ENCODE measurements at places on chromosomes 6 and 20. TPM values are rescaled to one million over a fixed set of nuclear protein-coding genes. Genes with fewer than 3 reads are reported as not detected.

Gene FAM209B
- total RNA-seq: not detected

Gene OR2H1
- total RNA-seq: not detected

Gene HLA-G
- total RNA-seq: not detected

Gene KIF25
- not detected for total RNA-seq

GRCh38 chr6:10730254-10730653, 7.4 kb downstream of the TMEM14C start:
- no peak for DNase-seq

DNA sequence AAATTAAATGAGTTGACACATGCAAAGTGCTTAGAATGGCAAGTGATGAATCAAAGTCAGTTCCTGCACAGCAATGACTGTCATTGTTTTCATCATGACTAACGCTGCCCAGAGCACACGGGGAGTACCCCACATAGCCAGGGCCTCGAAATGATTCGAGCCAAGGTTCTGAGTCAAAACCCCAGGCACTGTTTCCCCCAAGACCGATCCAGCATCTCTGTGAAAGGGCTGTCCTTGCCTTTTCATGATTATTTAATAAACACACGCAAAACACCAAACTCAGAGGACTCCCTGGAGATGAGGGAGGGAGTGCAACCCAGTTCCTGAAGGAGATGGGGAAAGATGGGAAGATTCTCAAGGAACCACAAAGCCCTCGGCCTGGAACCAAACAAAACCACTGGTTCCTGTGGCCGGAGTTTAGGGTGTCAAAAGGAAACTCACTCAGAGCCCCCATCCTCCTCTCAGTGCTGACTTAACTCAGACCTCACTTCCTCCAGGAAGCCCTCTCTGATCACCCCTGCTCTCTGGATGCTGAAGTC, 3.8 kb downstream of the PREX1 start:
- no peak for DNase-seq

DNA sequence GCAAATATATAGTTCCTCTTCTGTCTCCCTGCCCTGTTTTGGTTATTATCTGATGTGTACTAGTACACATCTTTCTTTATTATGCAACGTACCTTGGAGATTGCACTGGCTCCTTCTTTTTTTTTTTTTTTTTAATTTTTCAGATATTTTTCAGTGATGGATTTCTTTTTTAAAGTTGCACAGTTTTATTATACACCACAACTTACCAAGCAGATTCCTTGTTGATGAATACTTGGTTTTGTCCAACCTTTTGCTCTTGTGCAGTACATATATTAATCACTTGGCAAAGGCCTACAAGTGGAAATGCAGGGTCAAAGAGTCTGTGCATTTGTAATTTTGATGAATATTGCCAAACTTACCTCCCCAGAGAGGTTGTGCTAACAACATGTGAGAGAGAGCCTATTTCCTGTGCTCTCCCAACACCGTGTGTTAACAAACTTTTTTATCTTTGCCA, 50.1 kb upstream of the RNF24 start:
- no peak for DNase-seq

- no peak for DNase-seq
These were observed 557.3 kb upstream of the CDH4 start for GRCh38 chr20:60694763-60695162.

DNA sequence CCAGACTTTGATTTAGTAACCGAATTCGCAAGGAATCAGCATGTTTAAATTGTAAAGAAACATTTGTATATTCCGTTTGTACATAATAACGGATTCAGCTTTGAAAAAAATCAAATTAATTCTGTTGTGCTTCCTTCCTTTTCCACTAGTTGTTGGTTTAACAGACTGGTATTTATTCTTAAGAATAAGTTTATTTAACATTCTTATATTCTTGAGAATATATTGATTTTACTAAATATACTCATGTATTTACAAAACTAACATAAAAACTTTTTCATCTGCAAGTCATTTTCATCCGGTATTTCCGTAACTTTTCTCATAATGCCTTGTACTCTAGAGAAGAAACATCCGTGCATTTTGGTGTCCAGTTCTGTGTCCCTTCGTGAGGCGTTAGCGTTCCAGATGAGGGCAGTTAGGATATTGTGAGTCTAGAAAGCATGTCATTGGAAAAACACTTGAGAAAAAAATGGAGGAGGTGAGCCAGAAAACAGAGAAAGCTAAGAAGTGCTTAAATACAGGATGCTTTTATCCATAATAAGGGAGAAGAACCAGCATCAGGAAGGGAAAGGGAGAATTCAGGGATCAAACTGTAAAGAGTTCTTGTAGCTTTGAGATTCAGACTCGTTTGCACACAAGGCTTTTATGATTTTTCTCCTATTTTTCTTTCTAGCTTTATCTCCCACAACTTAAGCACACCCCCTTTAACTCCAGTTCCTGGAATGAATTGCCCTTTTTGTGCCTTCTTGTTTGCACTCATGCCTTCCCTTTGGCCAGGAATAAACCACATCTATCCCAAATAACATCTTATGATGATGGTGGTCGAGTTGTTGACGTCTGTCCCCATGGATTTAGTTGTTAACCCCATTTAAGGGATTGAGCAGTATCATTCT, 1.8 kb downstream of the WRNIP1 start:
- no peak for DNase-seq

DNA sequence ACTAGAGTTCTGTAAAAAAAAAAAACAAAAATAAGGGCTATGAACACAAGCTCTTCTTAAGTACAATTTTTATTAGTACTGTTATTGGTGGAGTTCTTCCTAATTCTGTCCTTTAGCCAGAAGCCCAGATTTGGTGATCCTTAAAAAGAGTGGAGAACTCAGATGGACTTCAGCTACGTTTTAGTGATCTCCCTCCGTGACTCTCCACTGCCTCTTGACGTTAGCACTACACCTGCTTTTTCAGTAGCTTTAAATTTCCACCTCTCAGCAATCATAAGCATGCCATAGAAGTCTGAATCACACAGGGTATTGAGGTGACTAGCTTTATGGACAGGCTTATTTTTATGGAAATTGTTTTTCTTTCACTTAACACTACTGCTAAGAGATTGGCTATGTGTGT, 17.7 kb downstream of the DHX35 start:
- DNase-seq: no peak

DNA sequence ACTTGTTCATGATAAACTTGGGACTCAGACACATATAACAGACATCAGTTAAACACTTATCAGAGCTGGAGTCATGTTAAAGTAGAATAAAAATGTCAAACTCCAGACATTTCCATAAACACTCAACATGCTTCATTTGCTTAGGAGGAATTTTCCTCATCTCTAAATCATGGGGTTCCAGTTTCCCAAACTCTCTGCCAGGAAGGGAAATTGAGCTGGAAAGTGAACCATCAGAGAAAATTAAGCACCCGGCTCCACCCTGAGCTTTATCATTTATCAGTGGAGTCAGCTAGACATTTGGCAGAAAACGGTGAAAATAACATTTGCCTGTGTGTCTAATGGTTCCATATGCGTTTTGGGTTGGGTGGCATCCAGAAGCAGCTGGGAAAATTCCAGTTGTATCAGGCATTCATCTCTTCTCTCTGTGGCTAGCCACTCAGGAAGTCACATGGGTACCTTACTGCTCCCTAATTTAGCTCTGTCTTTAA, 25.3 kb upstream of the ZNFX1 start:
- DNase-seq: no peak

GRCh38 chr20:57004416-57004815, 262.0 kb downstream of the BMP7 start:
- DNase-seq: no peak

Data from thoracic aorta (tissue), 2 donors.